ENCODE measurements at places on chromosomes 7 and 10.
A peak's percentile ranks its signal among the peaks of the same experiment; 100 is the strongest.

GRCh38 chr10:96618653-96619052 is 31.8 kb upstream of the TM9SF3 start:
- no peak for DNase-seq

DNA sequence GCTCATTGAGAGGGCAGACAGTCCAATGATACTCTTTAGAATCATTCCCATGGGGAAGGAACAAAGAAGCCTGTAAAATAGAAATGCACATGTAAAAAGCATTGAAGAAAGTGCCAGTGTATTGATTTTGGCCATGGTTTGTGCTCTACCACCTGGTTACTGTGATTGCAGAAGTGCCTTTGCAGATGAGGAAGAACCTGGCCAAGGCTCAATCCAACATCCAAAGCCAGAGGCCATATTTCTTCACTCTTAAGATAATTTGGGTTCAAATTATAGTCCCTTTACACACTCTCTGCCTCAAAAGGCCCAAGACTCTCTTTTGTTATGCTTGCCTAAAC is 122.1 kb downstream of the EGFR start:
- DNase-seq, result no peak

DNA sequence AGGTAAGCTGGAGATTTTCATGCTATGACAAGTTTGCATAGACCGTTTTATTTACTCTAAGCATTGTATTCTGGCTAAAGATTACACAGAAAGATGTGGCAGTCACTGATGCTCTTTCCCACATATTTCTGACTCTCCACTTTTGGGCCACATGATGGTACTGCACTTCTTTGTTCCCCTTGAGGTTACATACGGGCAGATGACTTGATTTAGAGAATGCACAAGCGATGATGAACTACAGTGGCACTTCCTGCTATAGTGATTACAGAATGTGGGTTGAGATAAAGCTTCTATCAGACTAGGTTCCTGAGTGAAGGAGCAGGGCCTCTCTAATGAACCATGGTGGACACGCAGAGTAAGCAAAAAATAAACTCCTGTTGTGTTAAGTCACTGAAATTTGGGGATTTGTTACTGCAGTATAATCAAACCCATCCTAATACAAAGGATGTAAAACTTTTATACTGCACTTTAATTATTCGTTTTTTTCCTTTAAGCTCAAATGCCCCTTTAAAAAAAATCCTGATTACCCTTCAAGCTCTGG is 177.9 kb downstream of the TAX1BP1 start:
- no peak for DNase-seq

- no peak for DNase-seq
Observed at GRCh38 chr10:99769706-99770105, 12.7 kb upstream of the ABCC2 start.

GRCh38 chr7:158238616-158239289 is 348.9 kb downstream of the PTPRN2 start:
- DNase-seq, result no peak

DNA sequence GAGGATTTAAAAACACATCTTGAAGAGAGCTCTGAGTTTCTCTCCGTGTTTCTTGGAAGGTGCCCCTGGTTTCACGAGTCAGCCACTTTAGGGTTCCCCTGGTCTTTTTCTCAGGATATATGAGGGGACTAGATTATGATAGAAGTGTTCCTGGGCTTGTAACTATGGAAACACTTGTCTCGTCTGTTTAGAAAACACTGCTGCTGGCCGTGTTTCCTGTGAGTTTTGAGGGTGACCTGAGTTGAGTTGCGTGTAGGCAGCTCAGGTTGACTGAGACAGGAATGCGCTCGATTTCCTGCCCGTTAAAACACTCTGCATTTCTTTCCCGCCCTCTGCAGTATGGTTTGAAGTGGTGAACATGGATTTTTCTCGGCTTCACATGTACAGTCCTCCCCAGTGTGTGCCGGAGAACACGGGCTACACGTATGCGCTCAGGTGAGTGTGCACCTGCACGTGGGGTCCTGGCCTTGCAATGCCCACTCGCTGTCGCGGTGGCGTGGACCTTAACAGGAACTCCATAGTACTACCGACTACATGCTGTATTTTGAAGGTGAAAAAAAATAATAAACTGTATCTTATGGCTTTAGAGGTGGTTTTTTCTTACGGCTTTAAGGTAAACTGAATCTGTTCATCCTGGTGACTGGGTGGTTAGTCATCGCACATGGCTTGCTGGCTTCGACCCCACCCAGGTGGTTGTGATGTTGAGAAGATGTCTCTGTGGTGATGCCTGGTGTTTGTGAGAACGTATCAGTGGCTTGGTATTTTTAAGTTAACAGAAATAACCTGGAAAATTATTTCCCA is at the start of gene SUN1:
TSS of gene SUN1 (plus strand) at position 310 of the 801 bp plus-strand sequence. CDS start at position 359, 49 bp downstream.
- DNase-seq, result no peak

DNA sequence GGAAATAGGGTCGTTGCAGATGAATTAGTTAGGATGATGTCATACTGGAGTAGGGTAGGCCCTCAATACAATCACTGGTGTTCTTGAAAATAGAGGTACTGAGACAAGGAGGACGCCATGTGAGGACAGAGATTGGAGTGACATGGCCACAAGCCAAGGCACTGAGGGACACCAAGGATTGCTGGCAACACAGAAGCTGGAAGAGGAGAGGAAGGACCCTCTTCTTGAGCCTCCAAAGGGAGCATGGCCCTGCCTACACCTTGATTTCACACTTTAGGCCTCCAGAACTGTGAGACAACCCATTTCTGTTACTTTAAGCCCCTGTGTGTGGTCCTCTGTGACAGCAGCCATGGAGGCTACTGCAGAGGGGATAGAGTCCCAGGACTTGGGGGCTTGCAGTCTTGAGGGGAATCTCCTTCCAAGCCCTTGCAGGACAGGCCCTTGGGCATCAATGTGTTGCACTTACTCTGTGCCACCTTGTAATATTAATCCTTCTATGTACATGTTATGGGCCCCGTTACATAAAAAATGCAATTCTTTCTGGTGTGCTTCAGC is 3.7 kb upstream of the AOC1 start:
- no peak for DNase-seq

- DNase-seq, result no peak
Observed at GRCh38 chr7:24702755-24703154, 54.5 kb downstream of the GSDME start.

DNA sequence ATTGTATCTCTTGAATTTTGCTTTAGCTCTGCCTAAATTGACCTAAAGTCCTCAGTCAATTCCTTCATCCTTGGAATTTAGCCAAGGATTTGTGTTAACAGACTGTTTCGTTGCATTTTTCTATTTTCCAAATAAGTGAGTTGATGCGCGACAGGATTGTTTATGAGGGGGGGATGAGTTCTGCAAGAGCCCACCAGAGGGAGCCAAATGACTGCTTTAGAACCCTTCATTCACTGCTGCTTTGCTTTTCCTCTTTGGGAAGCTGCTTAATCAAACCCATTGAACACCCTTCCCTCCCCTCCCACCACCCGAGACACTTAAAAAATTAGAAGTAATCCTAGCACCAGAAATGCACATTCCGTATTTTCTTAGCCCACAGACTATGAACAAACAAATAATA is 33.7 kb upstream of the PTF1A start:
- peak; percentile 92 for DNase-seq

DNA sequence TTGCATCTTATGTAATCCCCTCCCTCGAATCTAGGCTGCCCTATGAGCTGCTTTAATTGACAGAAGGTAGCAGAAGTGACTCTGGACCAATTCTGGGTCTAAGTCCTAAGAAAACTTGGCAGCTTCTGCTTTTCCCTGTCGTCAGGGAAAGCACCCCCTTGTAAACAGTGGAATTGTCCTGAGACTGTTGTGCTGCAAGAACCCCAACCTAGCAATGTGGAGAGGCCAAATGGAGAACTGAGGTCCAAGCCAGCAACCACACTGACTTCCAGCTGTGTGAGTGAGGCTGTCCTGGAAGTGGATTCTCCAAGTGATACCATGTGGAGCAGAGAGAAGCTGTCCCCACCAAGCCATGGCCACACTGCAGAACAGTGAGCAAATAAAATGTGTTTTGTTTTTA is 75.5 kb downstream of the ARHGAP22 start:
- DNase-seq, result no peak

- no peak for DNase-seq
Observed at GRCh38 chr10:70954381-70955176, 66.2 kb upstream of the PCBD1 start.

DNA sequence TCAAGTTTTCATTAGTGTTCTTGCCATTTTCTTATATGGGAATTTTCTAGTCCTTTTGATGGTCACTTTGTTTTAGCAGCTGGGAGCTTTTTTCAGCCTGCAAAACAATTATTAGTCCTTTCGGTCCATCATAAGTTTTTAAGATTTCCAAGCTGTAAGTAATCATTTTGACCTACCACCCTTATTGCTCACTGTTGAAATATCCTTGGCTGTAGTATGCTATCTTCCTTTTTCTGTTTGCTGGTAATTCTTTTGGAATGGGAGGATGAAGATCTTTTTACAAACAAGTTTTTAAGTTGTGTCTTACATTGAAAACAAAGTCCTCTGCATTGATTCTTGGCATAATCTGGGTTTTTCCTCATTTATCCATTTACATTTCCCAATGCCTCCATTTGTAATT is 24.0 kb downstream of the BZW2 start:
- no peak for DNase-seq

- DNase-seq, result no peak
Observed at GRCh38 chr10:1290071-1290471, 233.9 kb downstream of the WDR37 start.

DNA sequence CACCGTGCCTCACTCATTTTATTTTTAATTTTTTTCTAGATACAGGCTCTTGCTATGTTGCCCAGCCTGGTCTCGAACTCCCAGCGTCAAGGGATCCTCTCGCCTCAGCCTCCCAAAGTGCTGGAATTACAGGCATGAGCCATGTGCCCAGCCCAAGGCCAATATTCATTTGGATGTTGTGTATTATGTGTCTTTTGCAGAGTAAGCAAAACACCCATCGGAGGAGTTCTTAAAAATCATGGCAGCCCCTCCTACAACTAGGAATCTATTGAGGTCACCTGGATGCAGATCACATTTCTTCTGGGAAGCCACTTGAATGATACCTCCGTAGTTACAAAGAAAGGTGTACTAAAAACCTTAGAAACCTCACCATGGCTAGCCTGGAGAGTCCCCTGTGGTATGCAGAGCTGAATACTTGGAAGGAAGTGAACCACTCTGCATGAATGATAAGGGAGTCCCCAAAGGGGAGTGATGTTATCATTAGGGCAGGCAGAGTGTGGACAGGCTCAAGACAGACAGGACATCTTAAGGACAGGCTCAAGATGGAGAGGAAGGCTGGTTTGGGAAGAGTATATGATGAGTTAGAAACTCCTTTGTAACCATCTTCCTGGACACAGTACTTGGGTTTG is 185.7 kb downstream of the TAX1BP1 start:
- DNase-seq, result no peak

DNA sequence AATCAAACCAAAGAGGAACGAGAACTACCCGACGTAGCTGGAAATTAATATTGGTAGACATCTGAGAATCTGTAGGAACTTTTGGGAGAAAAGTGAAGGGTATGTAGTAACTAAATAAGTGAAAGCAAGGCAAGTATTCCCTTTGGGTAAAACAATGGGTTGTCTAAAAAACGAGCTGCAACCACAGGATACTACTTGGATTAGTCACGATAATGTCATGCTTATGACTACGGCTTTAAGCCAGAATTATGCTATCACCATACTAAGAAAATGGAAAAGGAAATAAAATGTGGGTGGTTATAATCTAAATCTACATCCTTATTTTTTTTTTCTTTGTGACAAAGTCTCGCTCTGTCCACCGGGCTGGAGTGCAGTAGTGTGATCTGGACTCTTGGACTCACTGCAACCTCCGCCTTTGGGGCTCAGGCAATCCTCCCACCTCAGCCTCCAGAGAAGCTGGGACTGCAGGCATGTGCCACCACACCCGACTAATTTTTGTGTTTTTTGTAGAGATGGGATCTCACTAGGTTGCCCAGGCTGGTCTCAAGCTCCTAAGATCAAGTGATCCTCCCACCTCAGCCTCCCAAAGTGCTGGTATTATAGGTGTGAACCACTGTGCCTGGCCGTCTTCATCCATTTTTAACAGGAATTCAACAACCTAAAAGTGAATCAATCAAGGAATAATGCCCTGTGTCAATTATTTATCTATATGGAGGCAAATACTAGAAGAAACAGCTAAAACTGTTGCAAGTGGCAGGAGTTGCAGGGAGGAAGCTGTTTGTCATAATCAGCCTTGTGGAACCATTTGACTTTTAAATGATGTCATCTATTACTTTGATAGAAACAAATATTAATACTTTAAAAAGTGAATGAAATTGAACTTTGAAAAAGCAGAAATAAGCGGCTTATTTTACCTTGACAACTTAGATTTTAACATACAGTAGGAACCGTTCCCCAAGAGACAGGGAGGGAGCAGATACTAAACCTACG is 189.3 kb downstream of the PRPF18 start:
- DNase-seq, result no peak

DNA sequence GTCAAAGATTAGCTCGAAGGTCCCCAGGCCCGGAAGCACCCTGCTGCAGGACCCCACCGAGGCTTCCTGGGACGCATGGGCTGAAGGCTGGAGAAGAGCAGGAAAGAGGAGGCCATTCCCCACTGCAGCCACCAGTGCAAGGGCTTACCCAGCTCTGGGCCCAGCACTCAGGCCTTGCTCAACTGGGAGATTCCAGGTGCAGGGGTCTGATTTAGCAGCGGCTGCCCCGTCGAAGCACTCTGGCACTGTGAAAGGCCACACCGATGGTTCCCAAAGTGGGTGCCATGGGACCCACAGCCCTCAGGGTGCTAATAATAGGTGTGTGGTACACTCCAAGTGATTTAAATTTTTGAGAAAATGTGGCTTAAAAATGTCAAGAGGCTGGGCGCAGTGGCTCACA is 130.9 kb downstream of the OAT start:
- no peak for DNase-seq

DNA sequence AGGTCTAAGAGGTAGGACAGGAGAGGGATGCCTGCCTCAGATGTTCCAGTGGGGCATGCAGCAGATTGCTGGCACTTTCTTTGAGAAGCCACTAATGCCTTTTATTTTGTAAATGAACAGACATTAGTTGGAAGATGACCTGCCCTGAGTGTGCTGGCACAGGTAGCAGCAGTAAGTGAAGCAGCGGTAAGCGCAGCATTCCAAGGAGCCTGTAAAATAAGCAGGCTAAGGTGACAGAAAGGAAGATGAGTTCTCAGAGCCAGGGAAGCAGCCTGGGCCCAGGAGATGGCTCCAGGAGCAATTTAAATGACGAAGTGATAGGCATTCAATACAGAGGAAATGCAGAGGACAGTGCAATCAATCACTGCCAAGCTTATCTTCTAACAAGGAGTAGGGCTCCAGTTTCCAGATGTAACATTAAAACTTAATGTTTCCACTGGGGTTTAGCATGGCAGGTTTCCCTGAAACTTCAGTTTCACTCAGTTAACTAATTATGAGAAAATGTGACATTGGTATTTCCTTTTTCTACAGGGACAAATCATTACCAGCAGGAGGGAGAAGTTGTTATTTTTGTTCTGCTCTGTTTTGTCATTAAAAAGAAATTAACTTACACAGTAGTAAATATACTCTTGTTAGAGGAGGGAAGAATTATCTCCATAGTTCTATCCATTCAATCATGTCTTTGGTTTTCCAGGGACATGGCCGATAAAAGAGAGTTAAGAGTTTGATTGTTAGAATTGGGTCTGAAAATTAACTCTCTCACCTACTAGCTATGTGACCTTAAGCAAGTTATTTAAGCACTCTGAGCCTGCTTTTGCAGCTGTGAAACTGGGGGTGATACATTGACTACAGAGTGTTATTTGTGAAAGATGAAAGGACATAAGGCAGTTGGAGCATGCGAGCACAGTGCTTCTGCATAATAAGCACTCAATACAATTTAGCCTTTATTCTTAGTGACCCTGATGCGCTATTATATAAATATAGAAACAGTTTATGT is 96.6 kb upstream of the PTN start:
- no peak for DNase-seq

- peak; percentile 94 for DNase-seq
Observed at GRCh38 chr10:103712898-103713498, 142.4 kb downstream of the SH3PXD2A start.
